ENCODE measurements at places on chromosomes 1 and 21.

DNA sequence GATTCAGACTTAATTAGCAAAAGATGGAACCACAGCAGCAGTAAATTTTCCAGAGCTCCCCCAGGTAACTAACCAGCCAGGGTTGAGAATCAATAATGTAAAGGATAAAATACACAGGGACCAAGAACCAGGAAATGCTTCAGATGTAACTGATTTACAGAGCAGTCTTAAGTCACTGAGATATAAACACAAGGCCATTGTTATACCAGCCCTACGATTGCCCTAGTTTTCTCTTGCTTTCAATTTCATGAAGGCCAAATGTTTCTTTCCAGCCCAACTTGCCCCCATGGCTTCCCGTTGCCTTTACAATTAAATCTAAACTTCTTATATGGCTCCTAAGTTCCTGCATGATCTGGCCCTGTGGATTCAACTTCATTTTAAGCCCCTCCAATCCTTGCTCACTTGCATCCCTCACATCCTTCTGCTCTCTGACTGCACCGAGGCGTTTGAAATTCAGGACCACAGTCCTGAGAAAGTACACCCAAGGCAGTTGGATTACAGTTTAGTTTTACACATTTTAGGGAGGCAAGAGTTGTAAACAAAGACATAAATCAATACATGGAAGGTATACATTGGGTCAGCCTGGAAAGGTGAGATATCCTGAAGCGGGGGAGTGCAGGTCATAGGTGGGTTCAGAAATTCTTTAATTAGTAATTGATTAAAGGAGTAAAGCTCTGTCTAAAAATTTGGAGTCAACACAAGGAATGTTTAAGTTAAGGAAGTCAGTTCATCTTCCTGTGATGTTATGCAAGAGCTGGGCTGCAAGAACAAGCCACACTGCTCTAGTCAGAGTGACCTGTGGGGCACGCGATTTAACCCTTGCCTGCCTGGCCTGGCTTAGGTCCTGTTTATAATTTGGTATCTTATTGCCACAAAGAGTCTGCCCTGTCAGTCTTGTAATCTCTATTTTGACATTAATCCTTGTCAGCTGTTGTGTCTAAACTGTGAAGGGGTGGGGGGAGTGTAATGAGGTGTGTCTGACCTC lies 69.9 kb upstream of the COG2 start:
- peak; percentile 80 for DNase-seq

GRCh38 chr1:30049748-30050296 lies 673.6 kb downstream of the MATN1 start:
- no peak for DNase-seq

DNA sequence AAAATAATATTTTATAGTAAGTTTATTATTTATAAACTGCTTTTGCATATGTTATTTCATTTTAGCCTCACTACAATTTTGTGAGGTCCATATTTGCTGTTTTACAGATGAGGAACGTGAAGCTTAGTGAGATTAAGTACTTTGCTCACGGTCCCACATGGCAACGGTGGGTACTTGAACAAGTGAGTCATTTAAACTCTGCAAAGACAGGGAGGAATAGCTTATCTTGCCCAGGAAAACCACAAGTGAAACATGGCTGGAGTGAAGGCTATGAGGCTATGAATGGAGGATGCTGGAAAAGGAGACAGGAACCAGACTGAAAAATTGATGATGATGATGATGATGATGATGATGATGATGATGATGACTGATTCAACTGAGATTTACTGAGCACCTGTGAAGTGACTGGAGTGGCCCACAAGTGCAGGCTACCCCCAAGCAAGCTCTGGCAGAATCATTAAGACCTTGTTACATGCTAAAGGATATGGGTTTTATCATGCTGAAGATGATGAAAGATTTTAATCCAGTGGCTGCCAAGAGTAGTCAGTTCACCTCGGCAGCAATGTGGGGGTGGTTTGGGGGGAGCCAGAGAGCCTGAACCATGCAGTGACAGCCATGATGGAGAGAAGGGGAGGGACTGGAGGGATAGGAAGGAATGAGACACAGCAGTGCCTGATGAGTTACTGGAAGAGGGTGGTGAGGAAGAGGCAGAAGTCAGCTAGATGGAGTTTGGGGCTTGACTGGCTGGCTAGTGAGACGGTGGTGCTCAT lies 1.4 kb upstream of the ABCA4 start:
- DNase-seq: no peak

GRCh38 chr1:89701746-89702241 lies 68.9 kb downstream of the LRRC8C start:
- no peak for DNase-seq

DNA sequence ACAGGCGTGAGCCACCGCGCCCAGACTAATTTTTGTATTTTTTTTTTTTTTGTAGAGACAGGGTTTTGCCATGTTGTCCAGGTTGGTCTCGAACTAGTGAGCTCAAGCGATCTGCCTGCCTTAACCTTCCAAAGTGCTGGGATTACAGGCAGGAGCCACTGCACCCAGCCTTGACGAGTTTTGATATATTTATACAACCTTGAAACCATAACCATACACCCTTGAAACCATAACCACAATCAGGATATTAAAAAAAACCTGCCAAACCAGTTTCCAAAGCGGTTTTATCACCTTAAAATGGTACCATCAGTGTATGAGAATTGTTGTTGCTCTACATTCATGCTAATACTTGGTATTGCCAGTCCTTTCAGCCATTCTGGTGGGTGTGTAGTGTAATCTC lies 3.7 kb upstream of the PHACTR4 start:
- DNase-seq: peak; percentile 56

GRCh38 chr1:19661721-19662228 lies 2.9 kb upstream of the HTR6 start:
- DNase-seq: no peak

DNA sequence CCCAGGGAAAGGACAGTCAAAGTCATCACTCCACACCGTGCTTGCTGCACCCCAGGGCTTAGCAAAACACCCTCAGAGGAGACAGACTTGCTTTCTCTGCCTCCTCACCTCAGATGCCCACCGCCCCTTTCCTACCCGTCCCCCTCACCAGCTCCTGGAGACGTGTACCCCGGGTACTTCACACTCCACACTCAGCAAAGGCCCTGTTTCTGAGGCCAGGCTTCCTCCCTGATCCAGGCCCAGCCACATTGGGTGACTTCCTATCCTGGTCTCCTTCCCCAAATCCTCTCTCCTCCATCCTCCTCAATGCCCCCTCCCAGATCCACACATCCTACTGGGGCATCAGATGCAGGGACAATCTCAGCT lies 116.7 kb downstream of the DMRTB1 start:
- no peak for DNase-seq

DNA sequence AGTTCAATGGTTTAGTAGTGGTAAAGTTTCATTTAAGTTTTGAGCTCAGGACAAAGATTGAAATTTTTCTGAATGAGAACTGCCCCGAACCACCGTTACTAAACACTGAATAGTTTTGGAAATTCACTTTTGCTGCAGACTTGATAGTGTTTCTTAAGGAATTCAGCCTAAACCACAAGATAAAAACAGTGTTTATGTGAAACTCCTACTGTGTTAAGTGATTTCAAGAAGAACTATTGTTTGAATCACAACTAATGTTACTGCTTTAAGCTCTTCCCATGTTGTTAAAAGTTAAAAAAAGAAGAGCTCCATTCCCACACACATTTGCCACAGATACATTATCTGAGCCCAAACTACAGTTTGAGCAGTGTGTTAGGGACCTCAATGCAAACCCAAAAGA lies 159.2 kb downstream of the DYRK1A start:
- no peak for DNase-seq

All from left colon (tissue), 2 donors.